Memory B cell (primary cell): ENCODE measurements at places on chromosomes 3 and 15.

GRCh38 chr15:68209272-68209671 is 4.1 kb upstream of the CALML4 start:
- DNase-seq: no peak

GRCh38 chr3:48598323-48599076 is 3.4 kb upstream of the COL7A1 start:
- DNase-seq: no peak

GRCh38 chr3:71636482-71636881 is 53.0 kb upstream of the FOXP1 start:
- DNase-seq: no peak

GRCh38 chr3:112302881-112303763 is 9.1 kb upstream of the SLC9C1 start:
- no peak for DNase-seq

GRCh38 chr3:22475665-22476240 is 724.7 kb upstream of the ZNF385D start:
- no peak for DNase-seq

- DNase-seq: no peak
Measured at GRCh38 chr3:46830801-46831200, 32.4 kb downstream of the MYL3 start.

- no peak for DNase-seq
Measured at GRCh38 chr15:81155375-81156218, 21.5 kb downstream of the CFAP161 start.

- no peak for DNase-seq
Measured at GRCh38 chr15:52663536-52664294, 15.5 kb downstream of the ATOSA start.

DNA sequence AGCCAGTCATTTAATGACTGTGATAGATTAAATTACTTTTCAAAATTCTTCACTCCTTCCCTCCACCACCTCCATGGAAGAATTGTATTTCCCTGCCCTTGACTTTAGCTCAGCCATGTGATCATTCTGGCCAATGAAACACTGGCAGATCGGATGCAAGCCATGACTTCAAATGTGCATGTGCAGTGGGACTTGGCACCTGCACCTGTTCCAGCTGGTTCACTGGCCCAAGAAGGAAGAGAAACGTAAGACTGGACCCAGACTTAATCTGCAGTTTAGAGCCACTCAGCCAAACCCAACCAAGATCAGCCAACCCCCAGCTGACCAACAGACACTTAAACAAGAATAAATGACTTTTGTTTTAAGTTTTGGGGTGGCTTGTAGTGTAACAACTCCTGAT is 11.8 kb downstream of the DPH3 start:
- no peak for DNase-seq

DNA sequence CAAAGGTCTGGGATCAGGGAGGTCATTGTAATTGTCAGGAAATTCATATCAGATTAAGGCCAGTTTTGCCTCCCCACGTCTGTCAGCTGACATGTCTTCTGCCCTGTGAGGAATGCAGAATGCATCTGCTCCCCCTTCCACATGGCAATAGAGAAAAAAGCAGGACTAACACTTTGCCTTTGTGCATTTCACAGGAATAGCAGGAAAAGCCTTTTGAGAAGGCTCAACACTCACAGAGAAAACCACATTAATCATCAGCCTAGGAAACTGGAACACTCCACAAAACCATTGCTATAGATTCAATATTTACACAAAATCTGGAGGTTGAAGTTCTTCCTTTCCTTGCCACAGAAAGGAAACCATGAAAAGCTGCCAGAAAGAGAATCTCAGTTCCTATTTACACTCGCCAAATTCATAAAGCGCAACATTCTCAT is 165.2 kb upstream of the HES1 start:
- no peak for DNase-seq

DNA sequence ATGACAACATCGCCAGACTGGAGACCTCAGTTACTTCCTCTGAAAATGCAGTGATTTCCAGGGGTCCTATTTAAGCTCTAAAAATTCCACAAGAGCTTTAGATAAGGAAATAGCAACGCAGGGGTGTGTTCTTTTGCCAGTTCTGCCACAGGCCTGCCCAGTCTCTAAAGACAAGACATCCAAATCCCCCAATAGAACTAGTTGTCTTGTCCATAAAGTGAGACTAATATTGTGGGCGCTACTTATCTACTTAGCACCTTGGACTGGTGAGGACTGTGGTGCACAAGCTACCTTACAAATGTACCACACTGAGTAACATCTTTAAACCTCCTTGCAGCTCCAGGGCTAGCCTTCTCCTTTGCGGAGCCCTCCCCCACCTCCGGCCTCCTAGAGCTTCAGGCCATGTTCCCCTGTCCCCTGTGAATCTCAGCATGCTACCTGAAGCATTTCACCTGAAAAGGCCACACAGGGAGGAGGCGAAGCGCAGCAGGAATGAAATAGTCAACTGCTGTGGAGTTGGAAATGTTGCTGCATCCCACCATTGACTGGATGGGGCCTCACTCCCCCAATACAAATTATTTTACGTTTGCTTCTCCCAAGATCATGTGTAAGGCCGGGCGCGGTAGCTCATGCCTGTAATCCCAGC is 9.6 kb upstream of the LRRC2 start:
- no peak for DNase-seq

GRCh38 chr3:5429517-5429890 is 242.0 kb downstream of the EDEM1 start:
- DNase-seq: no peak

DNA sequence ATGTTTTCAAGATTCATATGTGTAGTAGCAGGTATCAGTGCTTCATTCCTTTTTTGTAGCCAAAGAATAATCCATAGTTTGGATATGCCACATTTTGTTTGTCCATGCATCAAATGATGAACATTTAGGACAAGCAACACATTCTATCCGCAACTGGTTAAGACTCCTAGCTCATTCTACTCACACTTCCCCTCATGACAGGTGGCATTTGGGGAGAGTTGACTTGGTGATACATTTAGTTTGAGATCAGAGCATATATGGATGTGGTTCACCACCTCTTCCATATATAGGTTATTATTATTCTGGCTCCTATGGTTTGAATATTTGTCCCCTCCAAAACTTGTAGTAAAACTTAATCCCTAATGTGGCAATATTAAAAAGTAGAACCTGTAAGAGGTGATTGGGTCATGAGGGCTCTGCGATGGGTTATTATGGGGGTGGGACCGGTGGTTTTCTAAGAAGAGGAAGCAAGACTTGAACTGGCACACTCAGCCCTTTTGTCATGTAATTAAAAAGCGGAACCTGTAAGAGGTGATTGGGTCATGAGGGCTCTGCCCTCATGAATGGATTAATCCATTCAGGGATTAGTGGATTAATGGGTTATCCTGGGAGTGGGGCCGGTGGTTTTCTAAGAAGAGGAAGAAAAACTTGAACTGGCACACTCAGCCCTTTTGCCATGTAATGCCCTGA is 75.3 kb upstream of the HRH1 start:
- DNase-seq: no peak

- no peak for DNase-seq
Measured at GRCh38 chr3:39126532-39127071, 19.1 kb downstream of the TTC21A start.

DNA sequence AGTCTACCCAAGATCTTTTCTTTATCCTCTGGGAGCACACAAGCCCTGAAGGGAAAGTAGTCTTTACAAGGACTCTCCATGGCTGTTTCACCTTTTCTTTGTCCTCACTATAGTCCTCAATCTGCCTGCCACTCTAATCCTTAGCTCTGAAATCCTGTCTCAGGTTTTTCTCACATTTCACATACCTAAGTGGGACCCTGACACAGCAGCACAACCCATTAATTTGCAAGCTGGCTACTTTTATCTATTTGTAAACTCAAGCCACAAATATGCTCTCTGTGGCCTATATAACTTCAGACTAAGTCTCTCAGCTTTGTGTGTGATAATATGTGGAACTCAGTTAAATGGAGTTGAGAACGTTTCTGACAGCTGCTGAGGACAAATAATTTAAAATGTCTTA is 19.8 kb downstream of the SIN3A start:
- DNase-seq: no peak

DNA sequence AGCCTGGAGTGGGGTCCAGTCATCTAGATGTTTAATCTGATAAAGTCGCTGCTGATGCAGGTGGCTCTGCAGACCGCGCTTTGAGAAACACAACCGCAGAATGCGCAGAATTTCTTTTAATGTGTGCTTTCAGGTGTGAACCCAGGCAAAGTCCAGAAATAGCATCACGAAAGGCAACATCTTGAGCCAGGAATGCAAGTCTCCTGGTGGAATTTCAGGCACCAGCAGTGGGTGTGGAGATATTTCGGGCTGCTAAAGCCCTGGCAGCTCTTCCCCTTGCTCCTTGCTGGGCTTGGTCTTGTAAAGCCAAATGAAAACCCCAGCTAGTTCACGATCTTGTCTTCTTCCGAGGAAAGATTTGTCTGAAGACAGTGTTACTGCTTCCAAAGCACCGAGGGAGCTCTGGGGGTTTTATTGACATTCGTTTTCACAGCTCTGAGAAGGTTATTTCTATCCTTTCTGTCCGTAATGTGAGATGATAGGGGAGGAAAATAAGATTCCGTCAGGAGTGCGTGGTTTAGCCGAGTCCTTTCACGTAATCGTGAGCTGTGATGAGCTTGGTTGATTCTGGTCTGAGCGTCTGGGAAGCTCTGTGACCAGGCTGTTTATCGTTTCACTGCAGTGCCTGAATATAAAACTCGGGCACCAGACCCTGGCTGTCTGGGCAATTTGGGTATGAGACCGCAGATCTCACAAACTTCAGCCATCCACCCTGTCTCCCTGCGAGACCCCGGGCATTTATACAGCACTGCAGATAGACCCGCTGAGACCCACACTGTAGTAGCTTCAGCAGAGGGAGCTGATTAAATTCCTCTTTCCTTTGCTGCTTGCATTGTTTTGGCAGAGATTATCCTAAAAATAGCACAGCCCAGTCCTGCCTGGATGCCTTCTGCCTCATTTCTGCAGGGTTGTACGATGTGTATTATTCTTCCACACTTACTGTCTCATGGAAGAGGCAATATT is 67.0 kb upstream of the SLC25A26 start:
- DNase-seq: no peak

- DNase-seq: no peak
Measured at GRCh38 chr3:68483601-68484000, 448.7 kb downstream of the TAFA4 start.

- DNase-seq: peak; percentile 67
Measured at GRCh38 chr15:73908030-73908821, 18.0 kb upstream of the LOXL1 start.

- no peak for DNase-seq
Measured at GRCh38 chr3:16013568-16013967, 160.9 kb upstream of the GALNT15 start.

DNA sequence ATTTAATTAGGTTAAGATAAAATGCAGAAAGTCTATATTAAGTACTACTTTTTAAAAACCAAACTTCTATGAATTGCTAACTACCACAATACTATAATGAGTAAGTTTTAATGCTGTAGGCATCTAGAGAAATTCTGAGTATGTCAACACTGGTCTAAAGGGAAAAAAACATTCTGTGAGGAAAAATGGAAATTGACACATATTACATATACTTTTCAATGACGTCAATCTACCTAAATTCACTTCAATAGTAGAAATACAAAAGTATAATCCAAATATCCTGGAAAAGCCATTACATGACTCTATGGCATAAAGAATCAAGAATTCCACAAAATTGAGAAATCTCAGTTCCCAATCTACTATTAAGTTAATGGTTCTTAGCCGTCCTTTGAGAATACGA is 2.2 kb downstream of the SECISBP2L start:
- DNase-seq: no peak
